ENCODE measurements at places on chromosomes 11 and 22. TPM values are rescaled to one million over a fixed set of nuclear protein-coding genes. Genes with fewer than 3 reads are reported as not detected.

The PPP2R5B gene
- total RNA-seq, result 5.8 TPM

The ANKK1 gene
- not detected for total RNA-seq

DNA sequence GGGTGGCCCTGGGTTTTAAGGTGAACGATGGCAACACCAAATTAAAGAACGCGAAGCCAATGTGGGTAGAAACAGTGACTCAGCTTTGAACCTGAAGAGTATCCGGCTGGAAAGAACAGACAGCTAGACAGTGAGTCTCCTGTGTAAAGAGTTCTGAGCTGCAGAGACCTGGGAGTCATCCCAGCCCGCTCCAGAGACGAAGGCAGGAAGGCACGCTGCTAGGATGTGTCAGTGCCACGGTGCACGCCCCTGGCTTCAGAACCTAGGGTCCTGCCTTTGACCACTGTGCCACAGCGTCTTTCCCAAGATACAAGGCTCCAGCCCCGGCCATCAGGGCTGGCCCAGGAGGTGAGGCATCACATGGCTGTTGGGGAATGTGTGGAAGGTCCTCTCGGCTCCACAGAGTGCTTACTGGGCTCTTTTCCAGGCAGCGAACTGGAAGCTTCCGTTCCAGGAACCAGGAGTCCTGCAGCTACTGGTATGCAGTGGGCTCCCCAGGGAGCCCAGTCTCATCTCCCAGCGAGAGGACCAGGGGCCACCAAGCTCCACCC, 29.9 kb downstream of the LRFN4 start:
- H3K4me3 ChIP-seq, result no peak overlapping the region
- H3K27me3 ChIP-seq, result no peaks in the 10 kb centered on the region
- peaks cover 3% of the 10 kb centered on the region for H3K4me1 ChIP-seq
- DNase-seq, result no peak
- H3K36me3 ChIP-seq, result no peaks in the 10 kb centered on the region

DNA sequence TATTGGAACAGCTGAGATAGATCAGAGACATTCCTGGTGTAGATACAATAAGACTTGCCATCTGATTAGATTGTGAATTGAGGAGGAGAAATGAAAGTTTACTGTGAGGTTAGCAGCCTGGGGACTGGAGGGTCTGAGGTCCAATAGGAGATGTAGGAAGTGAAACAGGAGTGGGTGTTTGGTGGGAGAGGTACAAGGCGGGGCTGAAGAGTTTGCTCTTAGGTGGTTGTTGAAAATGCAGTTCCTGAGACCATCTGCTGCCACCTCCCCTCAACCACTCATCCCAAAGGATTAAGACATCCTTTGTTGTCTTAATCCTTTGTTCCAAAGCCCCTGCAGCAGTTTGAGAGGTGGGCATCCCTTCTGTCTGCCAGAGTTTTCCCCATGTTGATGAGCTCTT, 14.8 kb downstream of the PIWIL4 start:
- H3K36me3 ChIP-seq, result no peaks in the 10 kb centered on the region
- H3K27me3 ChIP-seq, result no peaks in the 10 kb centered on the region
- H3K27ac ChIP-seq, result no peak overlapping the region

The NCR3LG1 gene
- 1.7 TPM for total RNA-seq

The ESAM gene
- not detected for total RNA-seq

The SLC22A12 gene
- total RNA-seq, result not detected

DNA sequence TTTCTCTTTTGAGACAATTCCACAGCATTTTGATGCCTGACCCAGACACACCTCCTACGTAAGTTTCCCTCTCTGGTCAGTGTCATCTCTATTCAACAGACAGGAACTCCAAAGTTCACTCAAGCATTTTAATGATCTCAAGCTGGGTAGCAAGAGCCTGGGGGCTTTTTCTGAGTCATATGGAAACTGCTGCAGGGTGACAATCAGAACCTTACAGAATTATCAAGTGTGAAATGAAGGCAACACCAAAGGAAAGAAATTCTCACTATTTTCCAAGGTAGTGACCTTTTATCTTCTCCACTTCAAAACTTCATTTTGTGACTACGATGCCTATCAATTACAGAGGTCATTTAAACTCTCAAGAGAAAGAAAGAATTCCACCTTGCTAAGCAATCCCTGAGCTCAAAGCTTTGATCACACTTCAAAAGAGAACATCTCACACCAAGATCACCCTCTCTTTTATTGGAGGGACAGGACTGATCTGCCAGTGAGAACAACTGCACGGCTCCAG, 229.0 kb upstream of the ZC3H12C start:
- H3K4me1 ChIP-seq, result no peaks in the 10 kb centered on the region
- no peak for DNase-seq
- no peak overlapping the region for H3K27ac ChIP-seq
- no peaks in the 10 kb centered on the region for H3K36me3 ChIP-seq

- H3K27ac ChIP-seq, result peak overlapping the region; percentile 57
- H3K4me3 ChIP-seq, result peak overlapping the region; percentile 81
- H3K36me3 ChIP-seq, result peaks cover 30% of the 10 kb centered on the region
- DNase-seq, result no peak
Observed at GRCh38 chr11:62879235-62879978, 1.3 kb upstream of the SLC3A2 start.

DNA sequence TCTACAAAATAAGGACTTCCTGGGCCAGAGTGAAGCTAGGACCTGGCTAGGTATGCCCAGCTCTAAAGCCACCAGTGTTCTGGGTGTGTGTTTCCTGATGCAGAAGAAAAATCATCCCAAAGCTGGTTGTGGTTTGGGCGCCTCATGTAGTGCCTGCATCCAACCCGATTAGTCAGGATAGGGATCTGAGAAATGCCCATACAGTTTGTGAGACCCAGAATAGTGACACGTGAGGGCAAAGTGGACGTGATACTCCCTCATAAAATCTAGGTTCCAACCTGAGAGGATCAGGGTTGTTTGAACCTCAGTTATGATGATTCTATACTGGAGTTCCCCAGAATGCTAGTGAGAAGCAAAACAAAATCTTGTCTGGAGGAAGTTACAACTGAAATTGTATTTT, 238.4 kb downstream of the TBC1D22A start:
- no peaks in the 10 kb centered on the region for H3K36me3 ChIP-seq
- H3K4me1 ChIP-seq, result no peaks in the 10 kb centered on the region

The FANCF gene
- total RNA-seq, result 29.4 TPM

- no peaks in the 10 kb centered on the region for H3K27me3 ChIP-seq
- no peaks in the 10 kb centered on the region for H3K4me1 ChIP-seq
- DNase-seq, result no peak
- H3K27ac ChIP-seq, result no peak overlapping the region
- H3K4me3 ChIP-seq, result no peak overlapping the region
Observed at GRCh38 chr11:122843281-122844141, 5.2 kb downstream of the CRTAM start.

GRCh38 chr11:120063686-120064340, 74.1 kb downstream of the TRIM29 start:
- H3K4me1 ChIP-seq, result peaks cover 3% of the 10 kb centered on the region
- no peak overlapping the region for H3K27ac ChIP-seq
- no peak overlapping the region for H3K4me3 ChIP-seq
- 0 out of 2 replicates have a peak, but pooled peaks cover 2% of the 10 kb centered on the region for H3K27me3 ChIP-seq

GRCh38 chr22:37627121-37627520, 12.3 kb upstream of the SH3BP1 start:
- H3K36me3 ChIP-seq, result 0 out of 2 replicates have a peak, but pooled peaks cover 2% of the 10 kb centered on the region
- no peak for DNase-seq
- no peaks in the 10 kb centered on the region for H3K4me1 ChIP-seq
- H3K27me3 ChIP-seq, result no peaks in the 10 kb centered on the region
- H3K27ac ChIP-seq, result no peak overlapping the region

GRCh38 chr11:83220260-83220659, 26.7 kb downstream of the ANKRD42 start:
- DNase-seq, result no peak
- H3K27ac ChIP-seq, result no peak overlapping the region
- no peaks in the 10 kb centered on the region for H3K4me1 ChIP-seq
- H3K27me3 ChIP-seq, result no peaks in the 10 kb centered on the region

- H3K36me3 ChIP-seq, result no peaks in the 10 kb centered on the region
- no peaks in the 10 kb centered on the region for H3K27me3 ChIP-seq
- no peak for DNase-seq
- H3K27ac ChIP-seq, result no peak overlapping the region
- no peak overlapping the region for H3K4me3 ChIP-seq
- no peaks in the 10 kb centered on the region for H3K4me1 ChIP-seq
Observed at GRCh38 chr22:43502306-43502874, 90.6 kb downstream of the MPPED1 start.
